ENCODE measurements at places on chromosomes 7 and 10.
A peak's percentile ranks its signal among the peaks of the same experiment; 100 is the strongest.

- peak; percentile 57 for DNase-seq
Measured at GRCh38 chr7:40700653-40701421, 566.0 kb downstream of the SUGCT start.

DNA sequence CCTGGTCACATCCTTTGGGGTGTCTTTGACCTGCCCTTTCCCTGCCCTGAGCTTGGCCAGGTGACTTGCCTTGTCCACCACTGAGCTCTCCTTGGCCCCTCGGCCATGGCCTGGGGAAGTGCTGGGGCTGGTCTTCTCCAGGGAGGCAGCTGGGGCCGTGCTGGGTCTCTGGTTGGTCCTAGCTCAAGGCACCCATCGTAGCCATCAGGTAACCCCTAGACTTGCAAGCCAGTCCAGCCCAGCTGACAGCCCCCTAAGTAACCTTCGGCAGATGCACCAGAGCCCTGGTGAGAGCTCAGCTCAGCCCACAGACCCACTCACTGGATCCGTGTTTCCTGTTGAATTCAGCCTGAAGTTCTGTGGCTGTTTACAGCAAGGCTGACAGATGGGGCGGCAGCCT lies 176.2 kb upstream of the SHH start:
- no peak for DNase-seq

DNA sequence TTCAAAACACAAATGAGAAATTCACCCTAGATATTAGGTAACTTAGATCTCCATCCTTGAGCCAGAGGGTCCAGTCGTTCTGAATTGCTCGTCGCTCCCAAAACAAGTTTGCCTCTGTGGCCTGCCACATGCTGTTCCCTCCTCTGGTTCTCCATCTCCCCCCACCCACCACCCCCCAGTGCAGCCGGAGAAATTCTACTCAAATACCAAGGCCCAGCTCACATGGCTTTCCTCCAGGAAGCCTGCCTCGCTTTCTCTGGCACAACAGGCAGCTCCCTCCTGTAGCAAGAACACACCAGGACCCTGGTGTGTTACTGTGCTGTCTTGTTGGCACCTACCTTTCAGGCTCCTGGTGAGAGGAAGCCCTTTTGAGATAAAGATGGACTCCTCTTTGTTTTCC lies 52.7 kb upstream of the C10orf90 start:
- no peak for DNase-seq

DNA sequence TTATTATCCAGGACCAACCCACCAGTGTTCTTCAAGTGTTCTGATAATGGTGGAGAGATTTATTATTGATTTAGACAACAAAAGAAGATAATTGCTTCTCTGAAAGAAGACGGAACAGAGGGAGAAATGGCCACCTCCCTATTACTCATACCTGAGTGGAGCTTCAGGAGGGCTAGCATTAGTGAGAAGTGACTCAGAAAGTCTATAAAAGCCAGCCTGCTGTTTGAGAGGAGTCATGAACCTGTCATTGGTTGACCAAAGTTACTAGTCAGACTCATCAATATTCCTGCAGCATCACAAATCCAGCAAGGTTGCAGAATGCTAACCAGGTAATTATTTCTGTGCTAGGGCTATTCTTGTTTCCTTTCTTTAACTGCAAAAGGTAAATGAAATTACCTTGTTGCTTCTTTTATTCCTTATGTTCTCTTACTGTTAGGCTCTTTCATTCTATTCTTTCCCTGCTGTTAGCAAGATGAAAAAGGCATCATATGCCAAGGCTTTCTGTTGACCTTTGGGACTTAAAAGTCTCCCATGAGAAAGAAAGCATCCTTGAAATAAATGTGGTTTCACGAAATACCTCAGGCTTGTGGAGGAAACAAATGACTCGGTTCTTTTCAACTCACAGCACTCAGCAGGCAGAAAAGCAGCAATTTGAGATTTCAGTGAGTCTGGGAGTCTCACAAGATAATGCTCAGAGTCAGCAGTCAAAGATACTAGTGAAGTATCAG lies 256.4 kb upstream of the PHYHIPL start:
- no peak for DNase-seq

- no peak for DNase-seq
Measured at GRCh38 chr7:133871757-133872156, 255.4 kb upstream of the LRGUK start.

DNA sequence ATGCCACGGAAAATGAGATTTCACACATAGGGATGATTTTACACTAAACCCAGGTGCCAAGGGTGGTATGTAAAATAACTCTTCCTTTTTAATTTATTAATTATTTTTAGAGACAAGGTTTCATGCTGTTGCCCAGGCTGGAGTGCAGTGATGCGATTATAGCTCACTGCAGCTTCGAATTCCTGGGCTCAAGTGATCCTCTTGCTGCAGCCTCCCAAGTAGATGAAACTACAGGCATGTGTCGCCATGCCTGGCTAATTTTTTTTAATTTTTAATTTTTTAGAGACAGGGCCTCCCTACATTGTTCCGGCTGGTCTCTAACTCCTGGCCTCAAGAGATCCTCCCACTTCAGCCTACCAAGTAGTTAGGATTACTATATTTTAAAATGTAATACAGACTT lies 2.3 kb upstream of the CNNM1 start:
- no peak for DNase-seq

- no peak for DNase-seq
Measured at GRCh38 chr7:140196361-140197217, 19.8 kb upstream of the KDM7A start.

DNA sequence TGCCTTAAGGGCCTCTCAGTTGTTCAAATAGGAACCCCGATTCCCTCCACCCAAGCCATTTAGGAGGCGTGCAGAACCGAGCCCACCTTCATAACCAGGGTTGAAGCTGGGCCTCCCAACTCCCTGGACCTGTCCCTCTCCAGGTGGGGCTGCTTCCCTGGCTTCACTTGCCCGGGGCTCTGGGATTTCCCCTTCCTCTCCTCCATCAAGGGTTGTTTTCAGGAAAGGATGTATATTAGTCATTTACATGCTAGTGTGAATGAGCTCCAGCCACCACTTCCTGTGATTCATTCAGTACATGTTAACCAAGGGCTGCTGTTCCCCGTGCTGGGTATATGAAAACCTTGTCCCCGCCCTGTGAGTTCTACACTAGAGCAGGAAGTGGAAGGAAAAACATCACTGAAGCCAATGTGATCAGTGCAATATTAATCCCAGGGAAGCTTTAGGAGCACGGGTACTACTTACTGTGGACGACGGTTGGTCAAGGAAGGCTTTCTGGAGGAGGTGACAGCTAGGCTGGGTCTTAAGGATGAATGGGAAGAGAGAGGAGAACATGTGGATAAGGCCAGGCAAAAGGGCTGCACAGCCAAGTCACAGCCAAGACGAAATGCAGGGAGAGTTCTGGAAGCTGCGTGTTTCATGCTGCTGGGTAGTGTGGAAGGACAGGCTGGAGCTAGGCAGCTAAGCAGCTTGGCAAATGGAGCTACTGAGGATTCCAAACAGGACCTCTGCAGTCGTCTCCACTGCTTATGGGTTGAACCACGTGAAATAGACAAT lies 150.1 kb upstream of the SHH start:
- peak; percentile 80 for DNase-seq

DNA sequence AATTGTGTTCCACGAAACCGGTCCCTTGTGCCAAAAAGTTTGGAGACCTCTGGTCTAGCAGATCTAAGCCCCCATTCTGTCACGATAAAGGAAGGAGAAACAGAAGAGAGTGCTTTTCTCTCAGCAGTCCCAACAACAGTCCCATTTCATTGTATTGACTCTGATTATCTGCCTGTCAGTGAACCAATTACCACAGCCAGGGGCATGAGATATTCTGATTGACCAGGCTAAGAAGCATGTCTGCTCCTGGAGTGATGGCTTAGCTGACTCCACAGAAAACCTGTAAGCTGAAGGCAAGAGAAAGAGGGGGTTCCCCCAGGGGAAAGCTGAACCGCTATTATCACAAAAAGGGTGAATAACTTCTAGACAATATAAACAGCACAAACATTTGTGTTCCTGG lies 765.4 kb downstream of the SORCS1 start:
- no peak for DNase-seq

DNA sequence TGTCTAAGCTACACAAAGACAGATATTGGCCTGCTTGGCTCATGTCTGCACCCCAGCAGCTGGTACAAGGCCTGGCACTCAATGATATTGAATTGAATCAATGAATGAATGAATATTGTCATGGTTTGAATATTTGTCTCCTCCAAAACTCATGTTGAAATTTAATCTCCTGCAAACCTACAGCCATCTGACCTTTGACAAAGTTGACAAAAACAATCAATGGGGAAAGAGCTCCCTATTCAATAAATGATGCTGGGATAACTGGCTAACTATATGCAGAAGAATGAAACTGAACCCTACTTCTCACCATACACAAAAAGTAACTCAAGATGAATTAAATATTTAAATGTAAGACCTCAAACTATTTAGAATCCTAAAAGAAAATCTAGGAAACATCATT lies 144.7 kb downstream of the CYP26A1 start:
- no peak for DNase-seq

DNA sequence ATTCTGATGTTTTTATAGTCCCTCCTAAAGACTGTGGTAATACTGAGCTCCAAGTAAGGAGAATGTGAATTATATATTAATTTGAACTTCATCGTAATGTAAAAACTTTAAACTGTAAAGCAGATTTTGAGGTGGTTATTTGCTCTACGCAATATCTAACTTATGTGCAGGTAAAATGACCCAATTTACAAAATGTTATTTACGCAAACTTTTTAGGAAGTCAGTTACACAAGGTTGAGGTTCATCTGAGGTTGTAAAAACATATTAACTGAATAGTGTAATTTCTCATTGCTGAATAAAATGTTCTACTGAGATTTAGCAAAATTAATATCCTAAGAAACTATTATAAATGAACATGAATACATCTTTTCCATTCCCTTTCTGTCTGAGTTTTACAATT lies 15.8 kb downstream of the GLCCI1 start:
- no peak for DNase-seq

DNA sequence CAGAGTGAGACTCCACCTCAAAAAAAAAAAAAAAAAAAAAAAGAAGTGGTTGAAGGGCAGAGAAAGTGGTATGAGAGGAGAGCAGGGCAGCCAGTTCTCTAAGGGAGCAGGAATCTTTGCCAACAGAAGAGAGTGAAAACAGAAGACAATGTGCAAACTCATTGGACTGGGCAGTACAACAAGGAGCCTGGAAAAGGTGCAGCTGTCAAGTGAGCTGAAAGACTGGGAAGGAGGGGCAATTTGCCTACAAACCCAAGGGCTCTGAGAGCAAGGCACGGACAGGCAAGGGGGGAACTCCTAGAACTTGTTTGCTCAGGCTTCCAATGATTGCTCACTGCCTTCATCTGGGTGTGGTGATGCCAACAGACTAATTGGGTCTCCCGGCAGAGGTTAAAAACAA lies 9.5 kb downstream of the ACTR1A start:
- no peak for DNase-seq

DNA sequence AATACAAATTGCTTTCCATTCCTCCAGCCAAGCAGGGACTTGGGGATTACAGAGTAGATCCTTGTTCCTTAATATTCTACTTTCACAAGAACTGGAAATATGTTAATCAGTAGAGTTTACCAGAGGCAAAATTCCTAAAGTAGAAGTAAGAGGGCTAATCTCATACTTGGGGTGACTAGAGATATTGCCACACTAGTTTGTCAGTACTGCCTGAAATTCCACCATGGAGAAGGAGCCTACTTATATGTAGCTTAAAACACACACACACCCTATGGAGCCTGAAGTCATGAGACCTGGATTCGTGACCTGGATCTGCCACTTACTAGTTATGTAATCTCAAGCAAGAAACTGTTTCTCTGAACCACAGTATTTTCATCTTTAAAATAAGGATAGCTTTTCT lies 33.9 kb downstream of the STRIP2 start:
- no peak for DNase-seq

DNA sequence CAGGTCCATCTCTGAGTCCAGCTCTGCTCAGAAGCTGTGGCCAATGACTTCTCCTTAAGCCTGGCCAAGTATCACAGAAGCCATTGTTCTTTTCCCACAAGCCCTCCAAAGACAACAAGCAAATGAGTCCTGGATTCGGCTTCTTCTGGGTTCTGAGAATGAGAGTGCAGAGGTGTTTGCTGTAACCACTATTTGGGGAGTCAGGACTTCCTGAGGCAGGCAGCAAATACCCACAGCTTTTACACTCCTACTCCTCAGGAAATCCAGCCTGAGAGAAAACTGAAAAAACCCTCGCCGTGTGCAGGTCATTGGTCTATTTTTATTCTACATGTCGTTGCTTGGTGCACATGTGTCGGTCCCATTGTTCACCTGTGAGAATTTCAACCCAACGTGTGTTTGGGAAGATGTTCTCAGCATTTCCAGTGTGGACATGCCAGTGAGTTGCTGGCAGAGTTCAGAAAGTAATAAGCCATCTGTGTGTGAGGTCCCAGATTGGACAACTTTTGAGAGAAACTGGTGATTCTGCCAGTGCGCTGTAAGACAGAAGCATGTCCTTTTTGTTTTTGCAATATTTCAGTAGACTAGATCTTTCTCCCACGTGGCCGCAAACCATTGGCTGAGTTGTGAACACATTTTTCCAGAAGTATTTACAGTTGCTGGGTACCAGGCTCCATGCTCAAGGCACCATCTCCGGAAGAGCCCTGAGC lies 121.6 kb upstream of the LYZL2 start:
- DNase-seq, result no peak

- DNase-seq, result no peak
Measured at GRCh38 chr10:13563481-13564445, 23.0 kb upstream of the PRPF18 start.

- DNase-seq, result no peak
Measured at GRCh38 chr10:96357038-96357620, 1.7 kb downstream of the OPALIN start.

DNA sequence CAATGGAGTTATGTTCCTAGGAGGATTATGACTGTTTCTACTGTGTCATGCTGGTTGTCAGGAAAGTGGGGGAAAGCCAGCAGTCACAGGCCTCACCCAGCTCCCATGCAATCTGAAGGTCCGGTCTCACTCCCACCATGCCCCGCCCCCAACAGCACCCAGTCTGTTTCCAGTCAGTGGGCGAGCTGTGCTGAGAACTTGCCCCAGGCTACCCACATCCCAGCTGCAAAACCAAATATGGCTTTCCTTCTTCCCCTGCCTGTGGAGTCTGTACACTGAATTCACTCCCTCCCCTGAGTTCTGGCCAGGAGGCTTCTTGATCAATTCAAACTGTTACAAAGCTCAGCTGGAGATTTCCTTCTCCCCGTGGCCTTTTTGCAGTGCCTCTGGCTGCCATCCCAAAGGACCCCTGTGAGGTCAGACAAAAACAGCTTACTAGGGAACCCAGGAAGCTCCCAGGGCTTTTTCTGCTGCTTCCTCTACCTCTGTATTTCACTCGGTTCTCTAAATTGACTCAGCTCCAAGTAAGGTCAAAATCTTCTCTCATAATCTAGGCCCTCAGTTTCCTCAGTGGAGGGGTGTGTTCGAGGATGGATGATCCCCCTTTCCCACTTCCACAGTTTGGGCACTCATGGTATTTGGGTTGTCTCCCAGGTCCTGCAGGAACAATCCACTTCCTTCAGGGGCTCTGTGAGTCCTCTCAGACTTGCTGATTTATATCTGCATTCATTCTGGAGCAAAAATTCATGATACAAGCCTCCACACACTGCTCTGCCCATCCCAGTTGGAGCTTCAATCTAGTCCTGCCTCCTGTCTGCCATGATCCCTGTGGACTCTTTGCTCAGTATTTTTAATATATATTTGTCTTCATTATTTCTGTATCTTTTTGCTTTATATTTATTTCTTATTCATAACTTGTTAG lies 205.5 kb downstream of the SEMA3D start:
- no peak for DNase-seq

Measured in activated naive CD4-positive, alpha-beta T cell treated with anti-CD3 and anti-CD28 coated beads for 36 hours (primary cell).